ENCODE measurements at places on chromosomes 6 and 20.

DNA sequence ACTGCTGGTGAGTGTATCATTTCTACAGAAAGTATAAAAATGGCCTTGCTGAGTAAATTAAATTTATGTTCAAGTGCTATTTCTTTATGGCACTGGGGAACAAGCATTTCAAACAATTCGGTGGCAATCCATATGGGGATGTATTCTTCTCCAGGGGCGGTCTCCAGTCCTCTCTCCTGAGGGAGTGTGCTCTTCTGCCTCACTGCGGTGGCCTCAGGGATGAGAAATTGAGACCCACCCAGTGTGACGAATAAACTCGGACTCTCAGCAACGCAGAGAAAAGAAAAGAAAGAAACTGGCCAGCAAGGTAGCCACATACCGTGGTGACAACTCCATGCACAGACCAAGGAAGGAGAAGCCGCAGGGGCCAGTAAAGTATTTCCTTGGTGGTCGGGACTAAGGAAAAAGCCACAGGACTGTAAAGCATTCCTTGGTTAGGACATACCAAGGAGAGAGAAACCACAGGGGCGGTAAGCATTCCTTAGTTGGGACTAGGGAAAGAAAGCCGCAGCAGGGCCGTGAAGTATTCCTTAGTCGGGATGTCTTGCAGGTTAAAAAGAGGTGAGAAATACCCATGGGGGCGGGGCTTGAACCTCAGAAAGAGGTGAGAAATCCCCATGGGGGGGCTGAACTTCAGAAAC lies 13.6 kb upstream of the GOPC start:
- no peak for DNase-seq

DNA sequence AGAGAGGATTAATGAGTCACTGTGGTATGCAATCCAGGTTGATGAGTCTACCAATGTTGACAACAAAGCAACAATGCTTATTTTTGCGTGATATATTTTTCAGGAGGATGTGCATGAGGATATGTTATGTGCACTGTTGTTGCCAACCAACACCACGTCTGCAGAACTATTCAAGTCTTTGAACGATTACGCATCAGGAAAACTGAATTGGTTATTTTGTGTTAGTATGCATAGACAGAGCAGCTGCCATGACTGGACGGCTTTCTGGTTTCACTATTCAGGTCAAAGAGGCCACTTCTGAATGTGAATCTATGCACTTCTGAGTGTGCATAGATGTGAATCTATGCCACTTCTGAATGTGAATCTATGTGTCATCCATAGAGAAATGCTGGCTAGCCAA lies 134.0 kb upstream of the GRIK2 start:
- DNase-seq, result no peak

- no peak for DNase-seq
These were observed 175.6 kb downstream of the AIG1 start for GRCh38 chr6:143236151-143236798.

- DNase-seq, result no peak
These were observed 52.4 kb downstream of the L3MBTL3 start for GRCh38 chr6:130070792-130071191.

GRCh38 chr6:105484238-105485161 lies 81.6 kb upstream of the PREP start:
- peak; percentile 43 for DNase-seq

DNA sequence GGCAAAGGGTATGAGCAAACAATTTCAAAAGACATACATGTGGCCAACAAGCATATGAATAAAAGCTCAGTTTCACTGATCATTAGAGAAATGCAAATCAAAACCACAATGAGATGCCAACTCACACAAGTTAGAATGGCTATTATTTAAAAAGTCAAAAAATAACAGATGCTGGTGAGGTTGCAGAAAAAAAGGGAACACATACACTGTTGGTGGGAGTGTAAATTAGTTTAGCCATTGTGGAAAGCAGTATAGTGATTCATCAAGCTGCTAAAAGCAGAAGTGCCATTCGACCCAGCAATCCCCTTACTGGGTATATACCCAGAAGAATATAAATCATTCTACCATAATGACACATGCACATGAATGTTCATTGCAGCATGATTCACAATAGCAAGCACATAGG lies 6.7 kb upstream of the KHDC1L start:
- DNase-seq, result no peak

DNA sequence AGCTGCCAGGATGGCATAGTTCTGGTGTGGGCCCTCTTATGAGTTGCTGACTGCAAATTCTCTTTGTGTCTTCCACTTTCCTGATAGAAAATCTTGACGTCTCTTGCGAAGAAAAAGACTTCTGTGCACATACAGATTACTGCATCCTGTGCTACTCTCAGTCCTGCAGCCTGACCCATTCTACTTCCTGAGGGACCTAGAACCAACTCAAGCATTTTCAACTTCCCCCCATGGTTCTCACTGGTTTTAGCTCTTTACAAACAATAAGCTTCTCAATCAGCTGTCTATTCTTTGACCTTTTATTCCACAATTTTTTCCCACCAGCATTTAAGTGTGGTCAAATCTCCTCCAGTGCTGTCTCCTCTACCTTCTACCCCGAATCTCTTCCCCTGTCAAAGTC lies 13.4 kb upstream of the KLHL32 start:
- no peak for DNase-seq

- no peak for DNase-seq
These were observed 602.2 kb upstream of the NRSN1 start for GRCh38 chr6:23523771-23524170.

DNA sequence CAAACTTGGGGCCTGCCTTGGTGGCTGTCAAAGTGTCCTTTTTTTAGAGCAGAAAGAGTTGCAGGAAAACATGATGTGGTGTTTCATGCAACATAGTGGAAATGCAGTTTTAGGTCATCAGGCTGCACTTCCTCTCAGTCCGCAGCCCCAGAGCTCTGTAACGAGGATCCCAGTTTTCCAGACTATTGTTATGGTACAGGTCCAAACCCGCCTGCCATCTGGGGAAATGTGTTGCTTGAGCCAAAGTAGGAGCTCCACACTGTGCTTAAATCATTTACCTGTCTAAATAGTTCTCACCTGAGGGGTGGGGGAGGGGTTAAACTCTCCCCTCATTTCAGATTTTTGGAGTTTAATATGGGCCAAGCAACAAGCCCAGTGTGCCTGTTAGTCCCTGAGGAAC lies 59.8 kb downstream of the GOPC start:
- no peak for DNase-seq

- no peak for DNase-seq
These were observed 400.9 kb downstream of the TAF4 start for GRCh38 chr20:61664556-61665320.

- no peak for DNase-seq
These were observed 579.9 kb downstream of the MMUT start for GRCh38 chr6:48883116-48883515.

DNA sequence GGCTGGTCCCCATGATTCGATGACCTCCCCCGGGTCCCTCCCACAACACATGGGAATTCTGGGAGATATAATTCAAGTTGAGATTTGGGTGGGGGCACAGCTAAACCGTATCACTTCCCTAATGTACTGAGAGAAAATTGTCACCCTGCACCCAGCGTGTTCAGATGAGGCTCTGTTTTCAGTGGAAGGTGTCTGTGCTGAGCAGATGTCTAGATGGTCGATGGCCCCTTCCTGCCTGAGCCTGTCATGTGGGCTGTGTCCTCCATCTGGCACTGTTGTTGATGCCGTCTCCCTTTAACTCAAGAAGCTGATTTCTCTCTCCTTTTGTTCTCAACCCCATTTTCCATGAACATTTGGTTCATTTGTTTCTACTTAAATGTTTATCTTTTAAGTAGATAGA lies 37.0 kb downstream of the TMEM181 start:
- DNase-seq, result no peak

DNA sequence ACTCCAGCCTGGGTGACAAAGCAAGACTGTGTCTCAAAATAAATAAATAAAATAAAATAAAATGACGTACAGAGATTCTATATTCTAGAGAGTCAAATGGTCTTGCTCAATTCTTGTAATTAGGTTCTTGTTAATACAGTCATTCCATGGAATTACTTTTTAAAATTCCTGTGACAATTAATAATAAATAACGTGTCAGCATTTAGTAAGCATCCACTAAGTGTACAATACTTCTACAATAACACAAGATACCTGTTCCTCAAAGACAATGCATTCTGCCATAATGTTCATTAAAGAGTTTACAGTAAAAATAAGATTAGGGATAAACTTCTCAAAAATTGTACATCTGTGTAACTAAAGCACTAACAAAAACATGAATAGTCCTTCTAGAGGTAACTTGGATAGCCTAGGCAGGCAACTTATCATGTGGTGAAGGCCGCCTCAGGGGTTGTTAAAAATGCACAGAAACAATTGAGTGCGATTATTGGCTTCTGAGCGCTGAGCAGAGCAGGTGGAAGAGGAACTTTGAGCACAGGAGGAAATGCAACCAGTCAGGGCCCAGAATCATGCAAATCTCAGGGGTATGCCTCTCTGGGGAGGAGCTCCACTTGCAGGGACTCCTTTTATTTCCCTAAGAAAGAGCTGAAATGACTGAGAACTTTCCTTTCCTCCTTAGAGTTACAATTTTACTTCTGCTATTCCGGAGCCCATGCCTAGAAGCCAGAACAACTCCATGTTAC lies 37.1 kb downstream of the QRSL1 start:
- DNase-seq, result peak; percentile 86

- no peak for DNase-seq
These were observed 87.8 kb downstream of the KIF16B start for GRCh38 chr20:16485401-16485800.

- DNase-seq, result no peak
These were observed 60.8 kb upstream of the SSTR4 start for GRCh38 chr20:22974354-22974753.

- no peak for DNase-seq
These were observed at the start of gene SOX18 for GRCh38 chr20:64049060-64049877. SOX18 (minus strand) TSS chr20:64049639; CDS start chr20:64049516, 123 bp downstream.

GRCh38 chr6:152184573-152184916 lies 377.1 kb downstream of the ESR1 start:
- DNase-seq, result no peak

DNA sequence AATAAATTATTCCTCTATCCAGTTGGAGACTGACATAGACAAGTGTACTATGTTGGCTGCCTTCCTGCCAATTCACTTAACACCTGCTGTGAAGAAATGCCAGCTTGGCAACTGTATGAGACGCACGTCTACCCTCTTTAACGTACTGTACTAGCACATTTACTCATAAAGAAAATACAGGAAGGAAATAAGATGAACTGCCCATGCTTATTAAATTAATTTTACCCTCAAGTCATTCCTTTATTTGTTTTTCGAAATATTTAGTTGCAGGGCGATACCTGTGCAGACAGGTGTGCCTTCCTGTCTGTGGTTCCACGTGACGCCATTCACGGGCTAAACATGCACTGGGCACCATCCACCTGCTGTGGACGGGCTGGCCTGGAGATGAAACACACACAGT lies 52.0 kb downstream of the PSMG4 start:
- no peak for DNase-seq
